Left ventricle myocardium superior (tissue), 1 donor: ENCODE measurements at places on chromosomes 4 and X.

DNA sequence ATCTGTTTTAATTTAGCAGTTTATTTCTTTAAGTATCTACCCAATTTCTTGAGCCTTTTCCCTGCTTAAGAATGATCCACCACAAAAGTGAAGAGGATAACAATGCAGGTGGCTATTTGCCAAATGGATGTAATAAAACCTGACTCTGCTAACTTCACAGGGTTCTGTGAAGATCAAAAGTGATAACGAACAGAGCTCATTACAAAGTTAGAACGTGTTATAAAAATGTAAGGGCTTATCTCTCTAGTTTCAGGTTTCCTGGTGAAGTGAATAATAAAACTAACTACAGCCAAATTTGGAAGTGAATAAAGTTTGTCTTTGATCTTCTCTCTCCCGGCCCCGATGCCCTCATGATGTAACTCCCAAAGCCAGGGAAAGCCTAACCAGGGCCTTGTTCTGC lies 497.9 kb downstream of the SMARCA1 start:
- no peak for DNase-seq

DNA sequence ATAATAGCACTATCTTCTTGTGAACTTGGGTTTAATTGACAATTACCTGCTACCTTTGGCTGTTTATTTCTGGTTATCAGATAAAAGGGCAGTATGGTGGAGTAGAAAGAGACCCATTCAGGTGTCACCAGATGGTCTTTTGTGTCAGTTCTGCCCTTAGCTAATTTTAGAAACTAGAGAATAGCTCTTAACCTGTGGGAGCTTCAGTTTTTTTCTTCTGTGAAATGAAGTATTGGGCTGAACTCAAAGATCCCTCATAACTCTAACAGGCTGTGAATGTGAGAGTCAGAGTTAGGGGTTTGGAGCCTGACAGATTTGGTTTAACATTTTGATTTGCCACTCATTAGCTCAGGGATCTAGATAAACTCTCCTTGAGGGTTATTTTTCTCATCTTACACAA lies 335.2 kb downstream of the PPP1R2C start:
- no peak for DNase-seq

- no peak for DNase-seq
These were observed 62.4 kb upstream of the NDP start for GRCh38 chrX:44035571-44035970.

DNA sequence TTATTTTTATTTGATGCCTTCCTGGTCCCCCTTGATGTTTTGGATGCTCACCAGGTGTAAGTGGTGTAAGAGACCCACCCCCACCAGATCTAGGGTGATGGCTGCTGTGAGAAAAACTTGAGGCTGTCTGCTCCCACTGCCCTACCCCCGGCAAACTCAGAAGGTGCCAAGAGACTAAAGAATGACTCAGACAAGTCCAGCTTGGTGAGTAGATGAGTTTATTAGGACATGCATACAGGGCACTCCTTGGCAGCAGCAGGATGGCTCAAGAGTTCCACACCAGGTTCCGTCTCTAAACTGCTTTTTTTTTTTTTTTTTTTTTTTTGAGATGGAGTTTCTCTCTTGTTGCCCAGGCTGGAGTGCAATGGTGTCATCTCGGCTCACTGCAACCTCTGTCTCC lies 84.0 kb upstream of the HPF1 start:
- no peak for DNase-seq

DNA sequence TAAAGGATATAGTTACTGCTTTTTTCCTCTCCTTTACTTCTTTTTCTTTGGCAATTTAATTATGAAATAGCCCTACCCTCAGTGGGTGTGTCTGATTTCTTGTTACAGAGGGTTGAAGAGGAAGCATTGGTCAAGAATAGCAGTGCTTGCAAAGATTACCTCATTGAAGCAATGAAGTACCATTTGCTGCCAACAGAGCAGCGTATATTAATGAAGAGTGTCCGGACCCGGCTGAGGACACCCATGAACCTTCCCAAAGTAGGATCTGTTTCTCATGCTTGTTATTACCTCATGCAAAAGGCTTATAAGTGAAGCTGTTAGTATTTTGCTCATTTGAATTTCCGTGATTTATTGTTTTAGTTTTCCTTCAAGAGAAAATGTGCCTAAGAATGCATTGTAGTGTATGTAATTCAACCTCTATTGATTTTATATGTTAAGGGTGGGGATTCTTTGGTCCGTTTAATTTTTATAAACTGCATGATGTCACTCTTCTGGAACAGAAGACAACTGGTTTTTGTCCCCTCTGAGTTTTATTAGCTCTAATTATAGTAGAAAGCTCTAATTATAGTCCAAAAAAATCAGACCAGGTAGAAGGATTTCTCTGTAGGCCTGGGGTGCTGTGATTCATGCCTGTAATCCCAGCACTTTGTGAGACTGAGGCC lies 27.9 kb upstream of the MSMO1 start:
- no peak for DNase-seq

DNA sequence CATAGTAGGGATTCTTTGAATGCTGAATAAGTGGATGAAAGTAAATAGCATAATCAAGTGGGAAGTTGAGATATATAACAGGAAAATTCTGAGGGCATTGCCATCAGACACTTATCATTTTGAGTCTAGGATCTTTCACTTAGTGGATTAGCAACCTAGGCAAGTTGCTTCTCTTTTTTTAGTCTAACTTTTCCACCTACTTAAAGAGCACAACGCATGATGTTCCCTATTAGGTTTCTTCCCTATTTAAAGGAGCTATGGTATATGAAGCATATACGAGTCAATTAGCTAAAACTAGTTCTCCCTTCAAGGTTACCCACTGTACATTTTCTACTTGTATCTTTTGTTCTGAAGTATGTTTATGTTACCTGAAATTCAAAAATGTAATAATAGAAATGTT lies 67.1 kb upstream of the HS3ST1 start:
- no peak for DNase-seq

GRCh38 chr4:60745800-60746571 lies 454.1 kb upstream of the ADGRL3 start:
- no peak for DNase-seq

DNA sequence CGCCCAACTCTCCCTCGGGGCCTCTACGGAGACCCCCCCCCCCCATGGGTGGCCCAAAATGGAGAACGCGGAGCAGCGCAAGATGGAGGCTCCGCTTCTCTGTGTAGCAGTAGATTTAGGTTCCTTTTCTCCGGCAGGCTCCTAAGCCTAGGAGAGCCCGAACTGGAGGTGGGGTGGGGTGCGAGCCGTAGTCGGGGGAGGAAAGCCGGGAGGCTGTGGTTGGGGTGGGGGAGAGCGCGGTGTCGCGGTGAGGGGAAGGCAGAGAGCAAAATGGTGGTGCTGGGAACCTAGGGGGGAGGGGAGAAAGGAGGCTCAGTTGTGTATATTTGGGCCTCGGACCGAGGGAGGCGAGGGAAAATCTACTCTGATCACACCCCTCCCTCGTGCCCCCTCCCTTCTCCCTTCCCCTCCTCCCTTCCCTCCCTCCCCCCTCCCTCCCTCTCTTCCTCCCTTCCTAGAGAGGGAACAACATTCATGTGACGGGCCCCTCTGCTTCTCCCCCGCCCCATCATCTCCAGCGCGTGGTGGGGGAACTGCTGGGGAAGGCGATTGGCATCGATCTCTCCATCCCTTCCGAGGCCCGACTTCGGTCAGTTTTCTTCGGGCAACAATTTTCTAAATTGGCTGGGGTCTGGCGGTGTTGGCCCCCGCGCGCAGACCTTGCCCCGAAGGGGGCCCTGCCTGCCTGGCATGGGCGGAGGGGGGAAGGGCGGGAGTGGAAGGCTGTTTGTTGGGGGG lies at the start of gene STAG2:
TSS of gene STAG2 (plus strand) at position 439 of the 738 bp plus-strand sequence. CDS start 60,922 bp downstream, outside the sequence.
- peak; percentile 71 for DNase-seq

GRCh38 chrX:3638280-3638873 lies 75.1 kb downstream of the PRKX start:
- no peak for DNase-seq

DNA sequence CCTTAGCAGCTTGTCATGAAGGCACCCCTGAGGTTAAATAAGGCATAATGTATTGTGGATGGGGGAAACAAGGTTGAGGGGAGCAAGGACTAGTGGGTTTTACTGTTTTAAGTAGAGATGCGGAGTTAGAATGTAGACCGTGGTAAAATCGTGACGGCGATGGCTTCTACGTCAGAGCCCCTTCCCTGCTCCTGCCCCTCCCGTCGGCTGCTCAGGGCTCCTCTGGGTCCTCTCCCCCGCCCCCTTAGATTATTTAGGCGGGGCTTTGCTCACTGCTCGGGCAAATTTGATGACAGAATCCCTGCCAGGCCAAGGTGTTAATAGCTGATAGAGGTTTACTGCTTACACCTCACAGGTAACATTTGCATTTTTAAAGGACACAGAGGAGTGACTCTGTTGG lies 2.3 kb downstream of the FRMPD3 start:
- no peak for DNase-seq

GRCh38 chr4:115781528-115782146 lies 668.2 kb upstream of the NDST4 start:
- DNase-seq: no peak

DNA sequence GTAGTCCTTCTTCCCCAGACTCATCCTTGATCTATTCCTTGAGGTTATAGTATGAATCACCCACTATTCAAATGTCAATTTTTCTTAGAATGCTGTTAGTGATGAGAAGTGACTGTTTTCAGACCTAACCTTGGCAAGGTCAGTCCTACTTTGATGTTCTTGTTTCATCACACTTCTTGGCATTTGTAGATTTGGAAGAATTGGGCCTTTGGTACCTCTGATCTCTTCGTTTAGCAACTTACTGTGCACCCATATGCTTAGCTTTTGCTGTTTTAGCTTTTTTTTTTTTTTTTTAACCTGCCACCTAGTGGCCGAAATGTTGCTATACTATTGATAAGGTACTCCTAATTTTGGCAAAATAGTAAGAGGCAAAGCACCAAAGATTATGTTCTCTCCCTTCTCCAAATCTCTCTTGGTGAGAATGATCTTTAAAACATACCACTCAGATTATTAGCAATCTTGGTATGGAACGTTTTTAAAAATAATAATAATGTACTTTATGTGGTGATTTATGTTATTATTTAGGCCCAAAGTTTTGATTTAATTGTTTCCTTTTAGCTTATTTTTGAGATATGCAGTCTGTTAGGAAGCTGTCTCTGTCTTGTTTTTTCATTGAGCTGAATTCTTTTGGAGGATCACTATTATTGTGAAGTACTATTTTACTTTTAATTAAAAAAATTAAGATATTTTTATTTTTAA lies 16.6 kb downstream of the DCK start:
- no peak for DNase-seq

- no peak for DNase-seq
These were observed 444.0 kb upstream of the TRAM1L1 start for GRCh38 chr4:117529401-117529800.

GRCh38 chr4:78754872-78755271 lies 21.3 kb upstream of the BMP2K start:
- DNase-seq: no peak

DNA sequence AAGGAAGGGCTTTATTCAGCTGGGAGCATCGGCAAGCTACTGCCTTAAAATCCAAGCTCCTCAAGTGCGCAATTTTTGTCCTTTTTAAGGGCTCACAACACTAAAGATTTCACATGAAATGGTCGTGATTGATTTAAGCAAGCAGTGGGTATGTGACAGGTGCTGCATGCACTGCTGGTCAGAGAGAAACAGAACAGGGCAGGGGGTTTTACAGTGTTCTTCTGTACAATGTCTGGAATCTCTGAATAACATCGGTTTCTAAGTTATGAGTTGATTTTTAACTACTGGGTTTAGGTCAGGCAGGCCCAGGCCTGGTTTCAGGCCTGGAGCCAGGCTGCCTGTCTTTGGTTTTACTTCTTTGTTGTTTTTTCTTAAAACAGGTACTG lies 6.0 kb downstream of the UGT2B17 start:
- no peak for DNase-seq

DNA sequence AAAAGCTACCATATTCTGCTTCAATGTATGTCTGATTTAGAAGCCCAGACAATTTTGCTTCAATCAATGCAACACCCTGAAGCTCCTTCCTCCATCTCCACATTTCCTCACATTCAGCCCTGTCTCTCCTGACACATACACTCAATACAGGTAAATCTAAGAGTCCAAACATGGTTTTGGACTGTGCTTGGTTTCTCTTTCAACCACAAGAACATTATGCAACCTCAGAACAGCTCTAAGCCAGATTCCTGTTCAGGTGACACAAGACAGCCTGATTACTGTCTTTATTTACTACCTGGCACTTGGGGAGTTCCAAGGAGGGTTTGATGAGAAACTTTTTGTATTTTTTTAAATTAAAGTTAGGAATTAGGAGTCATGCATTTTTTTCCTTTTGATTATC lies 307.5 kb upstream of the SLIT2 start:
- DNase-seq: no peak

DNA sequence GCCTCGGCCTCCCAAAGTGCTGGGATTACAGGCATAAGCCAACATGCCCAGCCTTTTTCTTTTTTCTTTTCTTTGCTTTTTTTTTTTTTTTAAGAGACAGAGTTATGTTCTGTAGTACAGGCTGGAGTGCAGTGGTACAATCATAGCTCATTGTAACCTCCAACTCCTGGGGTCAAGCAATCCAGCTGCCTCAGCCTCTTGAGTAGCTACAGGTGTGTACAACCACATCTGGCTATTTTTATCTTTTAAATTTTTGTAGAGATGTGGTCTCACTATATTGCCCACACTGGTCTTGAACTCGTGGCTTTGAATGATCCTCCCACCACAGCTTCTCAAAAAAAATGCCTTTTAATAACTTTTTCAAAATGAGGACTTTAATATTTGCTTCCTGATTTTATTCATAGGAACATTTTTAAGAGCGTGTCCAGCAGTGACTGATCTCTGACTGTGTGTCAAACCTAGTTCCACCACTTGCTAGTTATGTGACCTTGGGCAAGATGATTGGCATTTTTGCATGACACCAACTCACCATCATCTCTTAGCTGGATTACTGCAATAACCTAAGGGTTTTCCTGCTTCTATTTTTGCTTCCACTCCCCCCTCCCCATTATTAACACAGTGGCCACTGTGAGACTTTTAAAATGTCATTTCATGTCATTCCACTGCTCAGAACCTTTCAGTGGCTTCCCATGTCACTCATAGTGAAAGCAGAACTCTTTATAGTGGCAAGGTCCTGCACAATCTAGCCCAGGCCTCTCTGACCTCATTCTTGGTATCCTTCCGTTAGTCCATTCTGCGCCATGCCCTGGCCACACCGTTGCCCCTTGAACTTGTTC lies 4.5 kb upstream of the TNIP3 start:
- DNase-seq: no peak

DNA sequence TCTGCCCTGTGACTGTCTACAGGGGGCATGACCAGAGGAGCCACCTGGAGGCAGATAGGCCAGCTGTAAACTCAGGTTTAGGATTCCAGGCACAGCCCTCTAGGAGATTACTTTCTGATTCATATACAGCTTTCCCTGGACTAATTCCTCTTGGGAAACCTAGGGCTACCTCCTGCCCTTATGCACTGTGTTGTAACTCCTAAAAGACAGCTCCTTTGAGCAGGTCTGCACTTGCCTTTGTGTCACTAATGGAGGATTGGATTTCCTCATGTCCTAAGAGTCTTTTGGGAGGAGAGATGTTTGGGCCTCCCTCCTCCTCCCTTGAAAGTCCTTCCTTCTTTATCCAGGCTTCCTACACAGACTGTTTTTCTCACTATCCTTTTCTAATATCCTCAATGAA lies 202.0 kb downstream of the PCDH19 start:
- DNase-seq: no peak
